ENCODE measurements at places on chromosomes 6 and 20.

DNA sequence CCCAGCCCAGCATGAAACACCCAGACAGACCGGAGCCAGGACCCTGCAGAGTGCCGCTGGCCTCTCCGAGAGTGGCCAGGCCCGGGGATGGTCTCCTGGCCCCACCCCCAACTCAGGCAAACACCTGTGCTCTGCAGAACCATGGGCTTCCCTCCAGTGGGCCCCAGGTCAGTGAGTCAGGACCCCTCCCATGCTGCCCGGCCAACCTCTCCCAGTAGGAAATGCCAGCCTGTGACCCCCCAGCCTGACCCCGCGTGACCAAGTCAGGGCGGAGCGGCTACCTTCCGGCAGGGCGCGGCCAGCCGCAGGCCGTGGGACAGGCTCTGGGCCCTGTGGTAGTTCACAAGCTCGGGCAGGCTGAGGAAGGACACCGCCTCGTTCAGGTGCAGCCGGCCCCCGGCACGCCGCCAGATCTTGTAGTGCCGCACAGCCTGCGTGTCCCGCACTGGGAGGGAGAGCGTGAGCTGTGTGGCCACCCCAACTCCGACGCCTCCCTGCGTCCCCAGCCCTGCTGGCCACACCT, 3.2 kb downstream of the PTK6 start:
- DNase-seq, result no peak

GRCh38 chr6:84434550-84434949, 207.1 kb upstream of the CEP162 start:
- no peak for DNase-seq

GRCh38 chr20:2874456-2874855, 1.2 kb downstream of the PTPRA start:
- DNase-seq, result no peak

- no peak for DNase-seq
Measured at GRCh38 chr6:44054721-44055559, 72.3 kb downstream of the MRPL14 start.

GRCh38 chr20:53517146-53517545, 76.5 kb downstream of the ZNF217 start:
- DNase-seq, result no peak

GRCh38 chr20:64080013-64080812, at the start of gene OPRL1:
TSS of gene OPRL1 (plus strand) at chr20:64080082. CDS start at chr20:64092721, 12,639 bp downstream.
- no peak for DNase-seq

DNA sequence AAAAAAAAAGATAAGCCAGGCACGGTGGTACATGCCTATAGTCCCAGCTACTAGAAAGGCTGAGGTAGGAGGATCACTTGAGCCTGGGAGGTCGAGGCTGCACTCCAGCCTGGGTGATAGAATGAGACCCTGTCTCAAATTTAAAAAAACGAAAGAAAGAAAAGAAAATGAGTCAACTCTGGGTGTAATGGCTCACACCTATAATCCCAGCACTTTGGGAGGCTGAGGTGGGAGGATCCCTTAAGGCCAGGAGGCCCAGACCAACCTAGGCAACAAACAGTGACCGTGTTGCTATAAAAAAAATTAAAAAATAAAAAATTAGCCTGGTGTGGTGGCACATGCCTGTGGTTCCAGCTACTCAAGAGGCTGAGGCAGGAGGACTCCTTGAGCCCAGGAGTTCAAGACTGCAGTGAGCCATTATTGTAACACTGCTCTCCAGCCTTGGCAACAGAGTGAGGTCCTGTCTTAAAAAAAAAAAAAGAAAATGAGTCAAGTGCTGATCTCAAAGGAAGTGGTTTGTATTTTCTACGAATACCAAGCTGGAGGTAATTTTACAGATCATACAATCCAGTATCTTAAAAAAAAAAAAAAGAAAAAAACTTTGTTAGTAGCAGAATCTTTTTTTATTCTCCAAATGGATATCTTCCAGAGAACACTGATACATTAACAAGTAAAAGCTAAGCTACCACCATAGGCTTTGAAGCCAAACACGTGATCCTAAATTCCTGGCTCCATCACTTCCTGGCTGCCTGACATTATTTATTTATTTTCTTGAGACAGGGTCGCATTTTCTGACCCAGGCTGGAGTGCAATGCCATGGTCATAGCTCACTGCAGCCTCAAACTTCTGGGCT, 5.7 kb downstream of the COMMD7 start:
- no peak for DNase-seq

GRCh38 chr6:162670345-162670744, 57.2 kb downstream of the PRKN start:
- no peak for DNase-seq
